ENCODE measurements at places on chromosomes 6 and 20.

GRCh38 chr6:89467437-89467836, 34.5 kb downstream of the ANKRD6 start:
- DNase-seq: no peak

DNA sequence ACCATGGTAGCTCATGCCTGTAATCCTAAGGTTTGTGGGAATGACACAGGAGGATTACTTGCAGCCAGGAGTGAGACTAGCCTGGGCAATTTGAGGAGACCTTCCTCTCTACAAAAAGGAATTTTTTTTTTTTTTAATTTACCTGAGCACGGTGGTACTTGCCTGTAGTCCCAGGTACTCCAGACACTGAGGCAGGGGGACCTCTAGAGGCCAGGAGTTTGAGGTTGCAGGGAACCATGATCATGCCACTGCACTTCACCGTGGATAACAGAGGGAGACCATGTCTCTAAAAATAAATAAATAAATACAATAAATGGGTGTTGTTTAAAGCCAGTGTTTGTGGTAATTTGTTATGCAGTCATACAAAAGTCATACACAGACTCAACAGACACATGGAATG, 2.4 kb upstream of the HLA-F start:
- DNase-seq: no peak

DNA sequence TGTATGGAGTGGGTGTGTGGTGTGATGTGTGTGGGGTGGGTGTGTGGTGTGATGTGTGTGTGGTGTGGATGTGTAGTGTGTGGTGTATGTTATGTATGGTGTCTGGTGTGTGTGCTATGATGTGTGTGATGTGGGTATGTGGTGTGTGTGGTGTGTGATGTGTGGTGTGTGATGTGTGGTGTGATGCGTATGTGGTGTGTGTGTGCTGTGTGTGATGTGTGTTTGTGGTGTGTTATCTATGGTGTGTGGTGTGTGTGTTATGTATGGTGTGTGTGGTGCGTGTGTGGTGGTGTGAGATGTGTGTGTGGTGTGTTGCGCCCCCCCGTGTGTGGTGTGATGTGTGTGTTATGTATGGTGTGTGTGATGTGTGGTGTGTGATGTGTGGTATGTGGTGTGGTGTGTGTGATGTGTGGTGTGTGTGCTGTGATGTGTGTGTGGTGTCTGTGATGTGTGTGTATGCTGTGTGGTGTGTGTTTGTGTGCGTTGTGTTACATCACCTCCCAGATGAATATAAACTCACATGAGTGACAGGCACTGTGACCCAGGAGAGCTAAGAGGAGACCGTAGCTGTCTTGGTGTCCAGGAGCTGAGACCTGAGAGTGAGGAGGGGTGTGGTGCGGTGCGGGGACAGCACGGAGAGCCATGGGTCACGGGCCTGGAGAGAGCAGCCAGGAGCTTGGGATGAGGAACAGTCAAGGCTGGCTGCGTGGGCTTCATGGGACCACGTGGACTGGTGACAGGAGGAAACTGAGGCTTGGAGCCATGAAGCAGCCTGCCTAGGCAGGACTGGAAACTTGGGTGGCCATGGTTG, 8.8 kb downstream of the DLGAP4 start:
- DNase-seq: no peak

GRCh38 chr6:128827675-128828464, 55.1 kb upstream of the LAMA2 start:
- no peak for DNase-seq

- DNase-seq: no peak
These were observed 5.5 kb upstream of the OOEP start for GRCh38 chr6:73375216-73375615.

- DNase-seq: peak; percentile 53
These were observed 1.5 kb downstream of the BRD2 start for GRCh38 chr6:32969685-32970412.

GRCh38 chr6:122609881-122610689, at the start of gene PKIB:
TSS of gene PKIB (plus strand) at chr6:122610405. CDS start at chr6:122717795, 107,390 bp downstream.
- no peak for DNase-seq

GRCh38 chr20:54429364-54429763, 46.0 kb upstream of the DOK5 start:
- no peak for DNase-seq

GRCh38 chr6:114432400-114432799, 89.6 kb upstream of the HS3ST5 start:
- DNase-seq: no peak

- no peak for DNase-seq
These were observed 30.6 kb downstream of the DACT2 start for GRCh38 chr6:168288781-168289570.

DNA sequence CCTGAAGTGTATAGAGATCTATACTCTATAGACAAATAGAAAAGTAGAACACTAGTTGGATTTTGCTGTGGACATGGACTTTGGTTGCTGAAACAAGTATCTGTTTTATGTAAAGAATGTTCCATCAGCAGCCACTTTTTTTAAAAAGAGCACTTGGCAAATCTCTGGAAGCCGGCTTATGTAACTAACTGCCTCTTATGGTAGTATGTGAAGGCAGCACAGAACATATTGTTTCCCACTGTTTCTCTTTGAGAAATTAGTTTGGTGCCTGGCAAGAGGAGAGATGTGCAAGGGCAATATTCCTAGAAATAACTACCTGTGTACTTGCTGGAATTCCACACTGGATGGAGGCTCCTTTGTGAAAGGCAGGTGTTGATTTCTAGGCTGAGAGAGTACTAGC, 242.3 kb upstream of the PREP start:
- no peak for DNase-seq

GRCh38 chr6:139584599-139584998, 210.2 kb upstream of the CITED2 start:
- DNase-seq: no peak

GRCh38 chr6:114084327-114084890, 113.5 kb upstream of the HDAC2 start:
- no peak for DNase-seq

GRCh38 chr6:65943051-65943450, 236.0 kb upstream of the EYS start:
- DNase-seq: no peak

GRCh38 chr6:6629402-6629801, 40.9 kb downstream of the LY86 start:
- no peak for DNase-seq

DNA sequence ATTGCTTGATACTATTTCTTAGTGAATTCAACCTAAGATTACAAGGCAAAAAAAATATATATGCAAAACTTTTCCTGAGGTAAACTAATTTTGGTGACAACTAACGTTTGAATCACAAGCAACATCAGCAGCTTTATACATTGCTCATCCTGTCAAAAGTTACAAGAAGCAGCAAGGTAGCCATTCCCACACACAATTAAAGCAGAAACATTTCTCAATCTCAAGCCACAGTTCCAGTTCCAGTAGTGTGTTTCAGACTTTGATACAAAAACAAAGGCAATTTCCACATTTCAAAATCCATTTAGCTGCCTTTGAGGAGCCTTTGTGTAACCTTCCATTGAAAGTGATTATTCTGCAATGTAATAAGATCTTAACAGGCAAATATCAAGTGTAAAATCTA, 191.0 kb downstream of the WDR27 start:
- DNase-seq: no peak

GRCh38 chr20:11777387-11778205, 140.1 kb upstream of the BTBD3 start:
- no peak for DNase-seq

- DNase-seq: no peak
These were observed 142.7 kb downstream of the TENT5A start for GRCh38 chr6:81609736-81610135.

Measured in stimulated activated CD8-positive, alpha-beta memory T cell treated with anti-CD3 and anti-CD28 coated beads, Interleukin-15, amount 100 ng/mL, for 4 hours (primary cell).